ENCODE measurements at places on chromosomes 5 and 9.

DNA sequence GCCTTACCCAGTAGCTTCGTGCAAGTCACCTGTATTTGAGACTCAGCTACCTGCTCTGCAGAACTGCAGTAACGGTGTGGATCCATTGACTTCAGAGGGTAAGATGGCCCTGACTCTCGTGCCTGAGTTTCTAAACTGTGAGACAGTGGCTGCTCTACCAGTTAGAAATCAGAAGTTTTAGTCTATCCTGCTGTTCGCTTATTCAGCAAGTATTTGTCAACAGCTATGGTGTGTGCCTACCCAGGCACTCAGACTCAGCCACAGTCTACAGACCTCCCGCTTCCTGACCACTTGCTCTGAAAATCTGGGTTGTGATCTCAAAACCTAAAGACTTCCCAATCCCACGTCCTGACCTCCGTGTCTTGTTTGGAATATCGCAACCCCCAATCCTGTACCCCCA lies 13.5 kb downstream of the AQP3 start:
- ATAC-seq = no peak

- ATAC-seq = no peak
Measured at GRCh38 chr5:148864113-148864841, 37.9 kb downstream of the ADRB2 start.

- ATAC-seq = no peak
Measured at GRCh38 chr9:87515006-87515405, 17.3 kb downstream of the DAPK1 start.

DNA sequence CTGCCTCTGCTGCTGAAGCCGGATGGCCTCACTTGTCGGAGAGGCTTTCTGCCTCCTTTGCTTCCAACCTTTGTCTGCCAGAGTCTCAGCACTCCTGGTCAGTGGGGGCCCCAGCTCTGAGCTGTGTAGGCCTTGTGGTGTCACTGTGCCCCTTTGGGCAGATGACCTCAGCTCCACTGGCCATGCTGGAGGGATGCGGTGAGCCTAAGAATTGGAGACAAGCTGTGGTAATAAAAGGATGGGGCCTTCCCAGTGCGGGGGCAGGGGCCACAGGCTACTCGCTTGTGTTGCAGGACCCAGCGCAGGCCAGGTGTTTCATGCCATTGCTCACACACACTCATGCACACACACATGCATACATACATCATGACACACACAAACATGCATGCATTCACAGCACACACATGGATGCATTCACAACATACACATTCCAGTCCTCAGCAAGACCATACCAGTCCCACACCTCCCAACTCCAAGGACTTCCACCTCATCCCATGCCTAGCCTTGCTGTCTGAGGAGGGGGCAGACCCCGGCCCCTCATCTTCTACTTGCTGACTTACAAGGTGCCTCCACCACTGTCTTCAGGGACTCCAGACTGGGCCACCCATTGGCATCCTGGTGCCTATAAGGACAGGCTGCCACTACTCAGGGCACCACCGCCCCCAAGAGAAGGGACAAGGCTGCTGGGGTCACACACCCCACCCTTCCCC lies 237.7 kb downstream of the SYK start:
- ATAC-seq = no peak

- no peak for ATAC-seq
Measured at GRCh38 chr9:108634204-108634603, 221.6 kb downstream of the ACTL7B start.

- no peak for ATAC-seq
Measured at GRCh38 chr5:34899066-34899465, 16.2 kb downstream of the RAD1 start.

DNA sequence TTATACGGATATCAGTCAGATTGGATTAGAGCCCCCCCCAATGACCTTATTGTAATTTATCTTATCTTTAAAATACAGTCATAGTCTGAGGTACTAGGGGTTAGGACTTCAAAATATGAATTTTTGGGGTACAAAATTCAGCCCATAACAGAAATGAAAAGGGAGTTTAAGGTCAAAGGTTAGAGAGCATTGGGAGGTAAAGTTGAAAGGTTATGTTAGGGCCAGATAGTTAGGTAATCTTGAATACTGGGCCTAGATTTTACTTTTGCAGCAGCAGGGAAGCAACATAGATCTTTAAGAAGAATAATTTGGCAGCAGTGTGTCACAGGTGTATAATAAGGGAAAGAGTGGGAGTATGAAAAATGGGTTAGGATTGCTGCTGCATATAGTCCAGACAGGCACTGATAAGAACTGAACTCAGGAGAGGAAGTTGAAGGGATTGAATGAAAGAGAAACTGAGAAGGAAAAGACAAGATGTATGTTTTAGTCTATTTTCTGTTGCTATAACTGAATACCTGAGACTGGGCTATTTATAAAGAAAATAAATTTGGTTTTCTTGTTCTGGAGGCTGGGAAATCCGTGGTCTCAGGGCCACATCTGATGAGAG lies 10.7 kb upstream of the GCNT4 start:
- no peak for ATAC-seq

DNA sequence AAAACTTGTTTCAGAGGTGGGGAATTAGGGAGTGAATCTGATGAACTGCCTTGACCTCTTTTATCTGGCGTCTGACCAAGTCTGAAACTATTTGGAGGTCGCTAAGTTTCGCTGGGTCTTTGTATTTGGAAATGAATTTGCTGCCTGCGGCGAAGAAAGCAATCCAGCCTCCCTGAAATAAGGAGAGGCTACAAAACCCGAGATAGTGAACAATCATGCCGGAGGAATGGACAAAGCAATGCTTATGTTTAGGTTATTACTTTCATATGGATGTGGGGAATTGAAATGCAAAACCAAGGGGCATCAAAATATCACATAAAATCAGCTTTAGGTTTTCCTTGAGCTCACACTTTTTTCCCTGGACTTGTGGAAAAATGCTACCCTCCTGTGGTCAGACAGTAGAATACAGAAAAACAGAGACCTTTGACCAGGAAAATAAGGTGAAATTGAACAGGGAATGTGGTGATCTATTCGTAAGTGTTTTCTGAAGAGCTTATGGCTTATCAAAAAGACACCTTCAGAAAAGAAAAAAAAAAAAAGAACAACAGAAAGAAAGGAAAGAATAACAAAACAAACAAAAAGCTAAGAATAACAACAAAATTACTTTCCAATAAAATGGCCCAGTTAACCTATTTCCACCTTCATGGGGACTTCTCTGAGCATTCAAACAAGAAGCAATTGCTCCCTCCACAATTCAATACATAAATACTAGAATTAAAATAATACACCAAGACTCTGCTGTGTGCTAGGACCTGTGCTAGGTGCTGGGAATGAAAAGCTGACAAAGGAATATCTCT lies 68.6 kb upstream of the DPYSL3 start:
- ATAC-seq = no peak

DNA sequence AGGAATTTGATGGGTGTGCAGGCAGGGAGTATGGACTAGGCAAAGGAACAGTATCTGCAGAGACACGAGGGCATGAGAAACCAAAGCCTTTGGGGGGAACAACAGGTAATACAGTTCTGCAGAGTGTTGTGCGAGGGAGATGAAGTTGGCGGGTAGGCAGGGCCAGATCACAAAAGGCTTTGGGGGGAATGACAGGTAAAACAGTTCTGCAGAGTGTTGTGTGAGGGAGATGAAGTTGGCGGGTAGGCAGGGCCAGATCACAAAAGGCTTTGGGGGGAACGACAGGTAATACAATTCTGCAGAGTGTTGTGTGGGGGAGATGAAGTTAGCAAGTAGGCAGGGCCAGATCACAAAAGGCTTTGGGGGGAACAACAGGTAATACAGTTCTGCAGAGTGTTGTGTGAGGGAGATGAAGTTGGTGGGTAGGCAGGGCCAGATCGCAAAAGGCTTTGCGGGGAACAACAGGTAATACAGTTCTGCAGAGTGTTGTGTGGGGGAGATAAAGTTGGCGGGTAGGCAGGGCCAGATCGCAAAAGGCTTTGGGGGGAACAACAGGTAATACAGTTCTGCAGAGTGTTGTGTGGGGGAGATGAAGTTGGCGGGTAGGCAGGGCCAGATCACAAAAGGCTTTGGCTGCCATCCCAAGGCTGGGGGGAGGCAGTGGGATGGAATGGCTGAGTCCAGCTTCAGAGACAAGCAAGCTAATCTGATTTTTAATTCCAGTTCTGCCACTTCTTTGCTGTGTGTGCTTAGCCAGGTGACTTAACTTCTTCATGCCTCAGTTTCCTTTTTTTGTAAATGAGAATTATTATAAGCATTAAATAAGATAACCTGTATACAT lies 33.0 kb downstream of the FRMPD1 start:
- ATAC-seq = no peak

- ATAC-seq = no peak
Measured at GRCh38 chr5:137600721-137601360, 101.7 kb upstream of the SPOCK1 start.

- ATAC-seq = no peak
Measured at GRCh38 chr5:151219789-151220188, 4.1 kb downstream of the CCDC69 start.

- ATAC-seq = no peak
Measured at GRCh38 chr9:136268318-136268717, 22.7 kb upstream of the QSOX2 start.

DNA sequence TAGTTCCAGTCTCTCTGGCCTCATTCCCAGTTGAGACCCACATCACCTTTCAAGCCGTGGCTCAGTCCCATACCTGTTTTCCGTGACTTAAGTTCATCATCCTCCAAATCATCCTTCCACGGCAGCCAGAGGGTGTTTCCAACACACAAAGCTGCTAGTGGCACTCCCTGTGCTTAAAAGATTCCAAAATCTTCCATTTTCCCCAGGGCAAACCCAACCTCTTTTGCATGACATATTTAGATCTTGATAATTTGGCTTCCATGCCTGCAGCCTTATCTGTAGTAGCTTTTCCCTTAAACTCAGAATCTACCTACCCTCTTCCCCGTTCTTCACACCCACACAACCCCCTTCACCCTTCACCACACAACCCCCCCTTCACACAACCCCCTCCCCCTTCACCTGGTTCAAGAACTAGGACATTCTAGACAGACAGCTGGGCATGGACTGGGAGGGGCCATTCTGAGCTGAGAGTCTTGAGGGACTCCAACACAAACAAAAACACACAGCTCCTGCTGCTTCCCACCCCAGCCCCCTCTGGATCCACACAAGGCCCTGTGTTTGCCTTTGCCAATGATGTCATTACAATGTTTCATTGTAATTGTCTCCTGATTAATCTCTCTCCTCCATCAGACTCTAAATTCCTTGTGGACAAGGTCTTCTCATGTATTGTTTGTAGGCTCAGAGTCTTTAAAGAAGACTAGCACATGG lies 268.2 kb downstream of the SH3GL2 start:
- no peak for ATAC-seq

DNA sequence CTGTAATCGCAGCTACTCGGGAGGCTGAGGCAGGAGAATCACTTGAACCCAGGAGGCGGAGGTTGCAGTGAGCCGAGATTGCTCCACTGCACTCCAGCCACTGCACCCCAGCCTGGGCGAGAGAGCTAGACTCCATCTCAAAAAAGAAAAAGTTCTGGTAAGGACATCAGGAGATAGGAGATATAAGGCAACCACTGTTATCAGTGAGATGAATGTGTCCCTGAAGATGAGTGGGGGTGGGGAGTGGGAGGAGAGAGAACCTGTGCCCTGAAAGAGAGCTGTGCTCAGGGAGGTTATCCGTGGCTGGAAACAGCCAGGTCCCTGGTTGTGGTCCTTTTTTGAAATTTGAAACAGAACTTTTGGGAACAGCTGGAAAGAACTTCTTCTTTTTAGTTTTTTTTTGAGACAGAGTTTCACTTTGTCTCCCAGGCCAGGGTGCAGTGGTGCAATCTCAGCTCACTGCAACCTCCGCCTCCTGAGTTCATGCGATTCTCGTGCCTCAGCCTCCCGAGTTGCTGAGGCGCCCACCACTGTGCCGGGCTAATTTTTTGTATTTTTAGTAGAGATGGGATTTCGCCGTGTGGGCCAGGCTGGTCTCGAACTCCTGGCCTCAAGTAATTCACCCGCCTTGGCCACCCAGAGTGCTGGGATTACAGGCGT lies 2.6 kb downstream of the PTPA start:
- ATAC-seq = no peak

DNA sequence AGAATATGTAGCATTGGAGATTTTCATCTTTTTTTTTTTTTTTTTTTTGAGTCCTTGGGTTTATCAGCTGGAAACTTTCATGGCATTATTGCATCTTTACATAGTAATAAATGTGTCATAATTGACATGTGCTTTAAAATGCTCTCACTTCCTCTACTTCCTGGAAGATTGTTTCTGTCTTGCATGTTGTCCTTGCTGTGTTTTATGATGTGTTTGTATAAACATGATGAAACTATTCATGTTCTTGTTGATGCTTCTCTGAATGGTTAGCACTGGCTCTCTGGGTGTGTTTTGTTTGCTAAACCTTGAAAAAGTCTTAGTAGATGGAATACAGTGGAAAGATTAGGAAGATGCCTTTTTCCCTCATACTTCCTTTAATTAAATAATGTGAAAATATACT lies 87.9 kb downstream of the IQGAP2 start:
- ATAC-seq = no peak

DNA sequence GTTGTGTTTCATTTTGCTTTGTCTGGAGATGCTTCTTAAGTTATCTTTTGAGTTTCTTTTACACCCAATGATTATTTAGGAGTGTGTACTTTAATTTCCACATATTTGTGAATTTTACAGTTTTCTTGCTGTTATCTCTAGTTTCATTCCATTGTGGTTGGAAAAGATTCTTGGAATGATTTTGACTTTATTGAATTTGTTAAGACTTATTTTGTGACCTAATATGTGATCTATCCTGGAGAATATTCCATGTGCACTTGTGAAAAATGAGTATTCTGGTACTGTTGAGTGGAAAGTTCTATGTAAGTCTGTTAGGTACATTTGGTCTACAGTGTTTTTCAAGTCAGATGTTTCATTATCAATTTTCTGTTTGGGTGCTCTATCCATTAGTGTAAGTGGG lies 24.4 kb upstream of the GRAMD2B start:
- no peak for ATAC-seq

DNA sequence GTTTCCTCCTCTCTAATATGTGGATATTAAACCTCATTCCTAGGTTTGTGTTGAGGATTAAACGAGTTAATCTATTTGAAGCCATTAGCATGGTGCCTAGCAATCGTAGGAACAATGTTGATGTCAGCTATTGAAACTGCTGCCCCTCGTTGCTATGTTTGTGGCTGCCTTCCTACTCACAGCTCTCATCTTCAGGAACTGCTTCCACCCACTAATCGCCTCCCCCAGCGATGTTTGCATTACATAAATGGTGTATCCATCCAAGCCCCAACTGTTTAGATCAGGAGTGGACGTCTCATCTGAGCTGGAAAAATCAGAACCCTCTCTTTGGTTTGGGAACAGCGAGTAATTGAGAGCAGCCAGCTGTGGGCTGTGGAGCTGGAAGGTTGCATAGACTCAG lies 416.6 kb downstream of the ARHGEF28 start:
- no peak for ATAC-seq

DNA sequence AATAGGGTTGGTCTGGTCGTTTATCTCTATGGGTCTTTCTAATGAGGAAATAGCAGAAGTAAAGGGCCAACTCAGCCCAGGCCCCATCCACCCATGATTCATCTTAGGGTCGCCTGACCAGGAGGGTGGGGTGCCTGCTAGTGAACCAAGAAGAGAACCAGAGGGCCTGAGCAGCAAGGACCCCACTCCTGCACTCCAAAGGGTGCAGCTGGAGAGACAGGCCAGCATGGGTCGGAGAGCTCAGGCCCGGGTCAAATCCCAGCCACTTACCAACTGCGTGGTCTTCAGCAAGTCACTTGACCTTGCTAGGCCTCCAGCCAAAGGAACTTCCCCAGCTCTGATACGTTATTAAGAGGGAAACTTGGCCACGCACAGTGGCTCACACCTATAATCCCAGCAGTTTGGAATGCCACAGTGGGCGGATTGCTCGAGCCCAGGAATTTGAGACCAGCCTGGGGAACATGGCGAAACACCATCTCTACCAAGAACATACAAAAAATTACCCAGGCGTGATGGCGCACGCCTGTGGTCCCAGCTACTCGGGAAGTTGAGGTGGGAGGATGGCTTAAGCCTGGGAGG lies 4.3 kb downstream of the BBLN start:
- no peak for ATAC-seq
